ENCODE measurements at places on chromosomes 2 and 18.

GRCh38 chr2:219965287-219966194, 338.1 kb downstream of the SLC4A3 start:
- DNase-seq = no peak

- peak; percentile 68 for DNase-seq
These were observed 19.5 kb upstream of the GLS start for GRCh38 chr2:190860985-190861680.

GRCh38 chr2:130829015-130829414, 7.7 kb upstream of the ARHGEF4 start:
- DNase-seq = peak; percentile 59

DNA sequence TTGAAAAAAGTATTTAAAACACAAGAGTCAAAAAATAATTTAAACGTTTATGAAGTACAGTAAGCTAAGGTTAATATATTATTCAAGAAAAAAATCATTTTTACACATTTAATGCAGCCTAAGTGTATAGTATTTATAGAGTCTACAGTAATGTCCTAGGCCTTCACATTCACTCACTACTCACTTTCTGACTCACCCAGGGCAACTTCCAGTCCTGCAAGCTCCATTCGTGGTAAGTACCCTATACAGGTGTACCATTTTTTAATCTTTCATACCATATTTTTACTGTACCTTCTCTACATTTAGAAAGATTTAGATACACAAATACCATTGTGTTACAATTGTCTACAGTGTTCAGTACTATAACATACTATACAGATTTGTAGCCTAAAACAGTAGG, 20.9 kb upstream of the RPRD1A start:
- DNase-seq = no peak

DNA sequence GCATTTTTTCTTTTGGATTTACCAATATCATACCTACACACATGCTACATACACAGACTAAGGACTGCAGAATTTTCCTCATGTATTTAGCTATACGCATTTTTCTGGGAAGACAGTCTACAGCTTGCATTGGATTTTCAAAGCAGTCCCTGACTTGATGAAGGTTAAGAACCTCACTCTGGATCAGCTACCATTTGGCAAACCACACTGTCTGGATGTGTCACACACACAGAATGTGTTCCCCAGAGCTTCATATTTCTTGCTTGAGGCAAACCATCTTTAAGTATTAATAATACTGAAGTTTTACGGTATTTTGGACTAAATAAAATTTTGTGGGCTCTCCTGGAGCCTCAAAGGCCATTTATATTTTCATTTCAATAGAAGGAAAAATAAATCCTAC, 102.3 kb downstream of the TCF4 start:
- DNase-seq = peak; percentile 48
